ENCODE measurements at places on chromosomes 2 and 18. TPM values are rescaled to one million over a fixed set of nuclear protein-coding genes. Genes with fewer than 3 reads are reported as not detected.

FAM124B gene
- total RNA-seq: 0.15 TPM

- no peak overlapping the region for H3K4me3 ChIP-seq
- peaks cover 5% of the 10 kb centered on the region for H3K4me1 ChIP-seq
- no peaks in the 10 kb centered on the region for H3K36me3 ChIP-seq
- H3K27ac ChIP-seq: no peak overlapping the region
These were observed 51.8 kb downstream of the AKAIN1 start for GRCh38 chr18:5145168-5145825.

- no peak overlapping the region for H3K4me3 ChIP-seq
- H3K36me3 ChIP-seq: no peaks in the 10 kb centered on the region
- DNase-seq: no peak
These were observed 28.4 kb downstream of the CD8B start for GRCh38 chr2:86833315-86833714.

AMER3 gene
- total RNA-seq: not detected

CAVIN2 gene
- not detected for total RNA-seq

DNA sequence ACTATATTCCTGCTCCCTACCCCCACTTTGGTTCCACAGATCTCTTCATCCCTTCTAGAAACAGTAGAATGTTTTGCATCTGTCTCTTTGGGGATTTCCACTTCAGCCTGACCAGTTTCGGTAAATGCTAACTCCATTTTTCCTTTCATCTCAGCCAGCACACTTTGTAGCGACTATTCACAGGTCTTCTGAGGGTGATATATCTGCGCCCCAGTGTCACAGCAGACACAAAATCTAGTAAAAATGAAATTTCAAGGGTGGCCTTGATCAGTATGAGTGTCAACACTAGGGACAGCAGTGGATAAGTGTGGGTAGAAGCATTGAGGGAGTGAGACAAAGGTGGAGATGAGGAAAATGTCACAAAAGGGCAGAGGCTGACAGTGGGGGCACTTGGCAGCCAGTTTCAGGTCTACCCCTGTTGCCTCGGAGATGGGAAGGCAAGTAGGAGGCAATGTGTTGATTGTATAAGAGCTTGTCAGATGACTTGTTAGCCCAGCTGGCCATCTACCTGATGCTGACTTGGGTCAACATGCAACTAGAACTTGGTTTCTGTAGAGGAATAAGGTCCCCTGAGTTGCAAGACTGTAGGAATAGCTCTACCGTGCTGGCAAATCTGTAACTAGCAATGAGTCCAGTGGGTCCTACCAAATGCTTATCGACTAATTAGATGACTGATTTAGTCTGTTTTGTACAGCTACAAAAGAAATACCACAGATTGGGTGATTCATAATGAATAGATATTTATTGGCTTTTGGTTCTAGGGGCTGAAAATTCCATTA is 60.7 kb downstream of the CXCR4 start:
- no peak for DNase-seq
- H3K36me3 ChIP-seq: no peaks in the 10 kb centered on the region
- no peak overlapping the region for H3K4me3 ChIP-seq
- H3K27ac ChIP-seq: no peak overlapping the region
- no peaks in the 10 kb centered on the region for H3K4me1 ChIP-seq

DNA sequence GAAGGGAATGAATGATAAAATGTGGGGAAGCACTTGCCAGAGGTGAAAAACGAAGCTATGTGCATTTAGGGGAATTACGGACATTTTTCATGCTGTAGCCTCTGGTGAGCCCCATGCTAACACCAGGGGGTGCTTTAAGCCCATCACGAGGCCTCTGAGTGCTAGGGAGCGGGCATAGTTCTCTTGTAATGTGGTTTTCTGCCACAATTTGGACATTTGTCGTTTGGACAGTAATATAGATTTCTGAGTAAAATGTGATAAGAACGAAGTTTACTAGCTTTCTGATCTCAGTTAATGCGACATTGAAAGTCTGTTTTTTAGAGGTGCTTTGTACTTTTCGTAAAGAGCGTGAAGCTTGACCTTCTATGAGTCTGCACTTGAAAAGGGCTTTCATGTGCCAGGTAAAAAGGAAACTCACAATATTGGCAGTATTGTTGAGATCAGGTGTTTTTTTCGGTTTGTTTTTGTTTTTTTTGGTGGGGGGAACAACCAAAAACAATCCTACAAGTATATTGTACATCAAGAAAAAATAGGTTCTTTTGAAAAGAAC is 50.6 kb downstream of the TRAF3IP1 start:
- no peaks in the 10 kb centered on the region for H3K36me3 ChIP-seq
- DNase-seq: peak; percentile 76
- no peaks in the 10 kb centered on the region for H3K4me1 ChIP-seq
- H3K27me3 ChIP-seq: no peaks in the 10 kb centered on the region
- H3K4me3 ChIP-seq: no peak overlapping the region

- peaks cover 3% of the 10 kb centered on the region for H3K4me1 ChIP-seq
These were observed 37.3 kb upstream of the PEX13 start for GRCh38 chr2:60980071-60980815.

FNDC4 gene
- total RNA-seq: 6.2 TPM

PTH2R gene
- not detected for total RNA-seq

CCDC74B gene
- total RNA-seq: 13.8 TPM

TXNDC9 gene
- total RNA-seq: 109 TPM

CKAP2L gene
- total RNA-seq: 28.2 TPM

DNA sequence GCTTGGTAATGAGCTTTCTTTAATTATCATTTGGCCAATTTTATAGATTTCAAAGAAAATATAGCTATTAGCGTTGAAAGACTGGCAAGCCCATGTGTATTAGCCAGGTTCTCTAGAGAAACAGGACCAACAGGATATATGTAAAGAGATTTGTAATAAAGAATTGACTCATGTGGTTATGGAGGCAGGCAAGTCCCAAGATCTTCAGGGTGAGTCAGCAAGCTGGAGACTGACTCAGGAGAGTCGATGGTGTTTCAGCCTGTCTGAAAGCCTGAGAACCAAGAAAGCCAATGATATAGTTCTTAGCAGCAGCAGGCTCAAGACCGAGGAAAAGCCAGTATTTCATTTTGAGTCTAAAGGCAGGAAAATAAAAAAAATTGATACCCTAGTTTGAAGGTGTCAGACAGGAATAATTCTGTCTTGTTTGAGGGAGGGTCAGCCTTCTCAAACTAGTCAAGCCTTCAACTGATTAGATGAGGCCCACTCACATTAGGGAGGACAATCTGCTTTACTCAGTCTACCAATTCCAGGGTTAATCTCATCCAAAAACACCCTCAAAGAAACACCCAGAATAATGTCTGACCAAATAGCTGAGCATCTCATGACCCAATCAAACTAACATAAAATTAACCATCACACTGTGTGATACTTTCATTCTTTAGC is 78.3 kb upstream of the CRIM1 start:
- peaks cover 16% of the 10 kb centered on the region for H3K27me3 ChIP-seq
- H3K4me3 ChIP-seq: no peak overlapping the region
- no peaks in the 10 kb centered on the region for H3K36me3 ChIP-seq

GRCh38 chr18:63562284-63562683 is 20.1 kb downstream of the SERPINB12 start:
- H3K4me1 ChIP-seq: no peaks in the 10 kb centered on the region
- H3K36me3 ChIP-seq: no peaks in the 10 kb centered on the region
- H3K27me3 ChIP-seq: no peaks in the 10 kb centered on the region
- H3K4me3 ChIP-seq: no peak overlapping the region

GRCh38 chr18:75497576-75498235 is 70.2 kb upstream of the SMIM21 start:
- H3K27ac ChIP-seq: no peak overlapping the region
- H3K4me1 ChIP-seq: no peaks in the 10 kb centered on the region
- H3K27me3 ChIP-seq: no peaks in the 10 kb centered on the region
- H3K4me3 ChIP-seq: no peak overlapping the region
- DNase-seq: no peak
- H3K36me3 ChIP-seq: no peaks in the 10 kb centered on the region

DNA sequence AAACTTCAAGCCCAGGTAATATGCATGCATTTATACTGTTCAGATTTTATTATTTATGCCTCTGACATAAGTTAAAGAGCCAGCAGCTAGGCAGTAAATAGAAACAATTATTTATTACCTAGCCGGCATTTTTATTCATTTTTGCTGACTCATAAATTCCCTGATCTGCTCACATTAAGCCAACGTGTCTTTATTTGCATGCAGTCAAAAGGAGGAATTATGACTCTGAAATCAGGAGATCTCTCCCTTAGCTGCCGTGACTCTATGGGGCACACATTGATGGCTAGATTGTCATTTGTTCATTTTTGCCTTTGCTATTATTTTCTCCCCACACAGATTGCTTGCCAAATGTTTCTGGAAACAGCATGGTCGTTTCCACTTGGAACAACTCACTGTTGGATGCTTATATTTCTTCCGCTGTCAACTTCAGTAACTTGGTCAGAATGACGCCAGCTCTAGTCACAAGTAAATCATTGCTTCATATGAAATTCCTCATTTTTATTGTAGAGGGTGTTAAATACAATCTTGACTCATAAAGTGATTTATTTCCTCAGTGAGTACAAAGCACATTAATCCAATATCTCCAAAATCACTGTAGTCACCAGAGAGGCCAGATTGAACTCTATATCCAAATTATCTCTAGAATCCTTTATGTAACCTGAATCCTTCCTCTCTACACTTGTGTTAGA is 15.9 kb upstream of the ZBTB14 start:
- peaks cover 3% of the 10 kb centered on the region for H3K27me3 ChIP-seq
- H3K4me1 ChIP-seq: no peaks in the 10 kb centered on the region
- H3K4me3 ChIP-seq: no peak overlapping the region
- H3K36me3 ChIP-seq: no peaks in the 10 kb centered on the region
- no peak overlapping the region for H3K27ac ChIP-seq

MPV17 gene
- 78.0 TPM for total RNA-seq

PDE11A gene
- 0.62 TPM for total RNA-seq

DNA sequence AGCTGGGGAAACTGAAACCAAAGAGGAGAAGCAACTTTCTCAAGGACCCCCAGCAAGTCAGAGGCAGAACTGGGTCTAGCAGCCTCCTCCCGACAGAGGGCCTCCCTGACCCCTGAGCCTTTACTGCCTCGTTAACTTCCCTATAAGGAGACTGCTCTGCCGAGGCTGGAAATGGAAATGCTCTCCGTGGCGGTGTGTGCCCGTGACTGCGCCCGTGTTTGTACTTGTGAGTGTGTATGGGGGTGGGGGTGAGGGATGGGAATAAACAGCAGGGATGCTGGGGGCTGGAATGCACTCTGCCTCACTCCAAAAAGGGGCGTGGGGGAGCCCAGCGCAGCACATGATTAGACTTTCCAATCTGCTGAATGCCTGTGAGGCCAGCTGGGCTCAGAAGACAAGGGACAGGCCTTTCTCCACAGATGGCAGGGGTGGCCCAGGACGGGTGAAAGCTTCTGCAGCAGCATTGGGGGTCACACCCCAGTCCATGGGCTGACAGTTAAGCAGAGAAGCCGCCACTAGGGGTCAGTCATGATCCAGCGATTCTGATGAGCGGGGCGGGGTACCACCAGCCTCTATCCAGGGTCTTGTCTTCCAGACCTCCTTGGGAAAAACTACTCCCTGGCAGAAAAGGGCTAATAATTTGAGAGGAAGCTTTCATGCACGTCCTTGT is 26.8 kb downstream of the MPHOSPH10 start:
- no peak overlapping the region for H3K4me3 ChIP-seq
- H3K36me3 ChIP-seq: no peaks in the 10 kb centered on the region

GRCh38 chr2:19806591-19806990 is 95.2 kb downstream of the TTC32 start:
- no peaks in the 10 kb centered on the region for H3K27me3 ChIP-seq
- no peaks in the 10 kb centered on the region for H3K36me3 ChIP-seq
- no peak overlapping the region for H3K27ac ChIP-seq
- no peaks in the 10 kb centered on the region for H3K4me1 ChIP-seq
- DNase-seq: no peak

- peak; percentile 51 for DNase-seq
- no peak overlapping the region for H3K4me3 ChIP-seq
- H3K36me3 ChIP-seq: no peaks in the 10 kb centered on the region
- H3K27me3 ChIP-seq: no peaks in the 10 kb centered on the region
- H3K27ac ChIP-seq: no peak overlapping the region
- no peaks in the 10 kb centered on the region for H3K4me1 ChIP-seq
These were observed 469.4 kb upstream of the SMIM21 start for GRCh38 chr18:75896865-75897264.

Data from neural progenitor cell (in vitro differentiated cells).